Stimulated activated CD4-positive, alpha-beta T cell treated with anti-CD3 and anti-CD28 coated beads, Interleukin-4, amount 100 ng/mL, for 1 hour (primary cell): ENCODE measurements at places on chromosomes 3 and 15.

DNA sequence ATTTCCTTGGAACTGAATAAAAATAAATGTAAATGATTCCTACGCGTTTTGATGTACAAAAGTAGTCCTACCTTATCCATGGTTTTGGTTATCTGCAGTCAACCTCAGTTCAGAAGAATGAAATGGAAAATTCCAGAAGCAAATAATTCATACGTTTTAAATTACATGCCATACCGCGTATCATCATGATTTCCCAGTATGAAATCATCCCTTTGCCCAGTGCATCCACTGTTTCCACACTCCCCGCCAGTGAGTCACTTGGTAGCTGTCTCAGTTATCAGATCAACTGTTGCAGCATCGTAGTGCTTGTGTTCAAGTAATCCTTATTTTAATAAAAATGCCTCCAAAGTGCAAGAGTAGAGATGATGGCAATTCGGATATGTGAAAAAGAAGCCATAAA lies 9.1 kb upstream of the MFSD1 start:
- DNase-seq = no peak

- no peak for DNase-seq
Measured at GRCh38 chr3:4930501-4930900, 48.7 kb upstream of the BHLHE40 start.

- no peak for DNase-seq
Measured at GRCh38 chr15:56532721-56533460, 68.0 kb upstream of the MNS1 start.

GRCh38 chr3:149258298-149258697 lies 36.7 kb upstream of the CP start:
- DNase-seq = no peak

GRCh38 chr3:191387441-191388077 lies 57.2 kb upstream of the UTS2B start:
- DNase-seq = no peak

DNA sequence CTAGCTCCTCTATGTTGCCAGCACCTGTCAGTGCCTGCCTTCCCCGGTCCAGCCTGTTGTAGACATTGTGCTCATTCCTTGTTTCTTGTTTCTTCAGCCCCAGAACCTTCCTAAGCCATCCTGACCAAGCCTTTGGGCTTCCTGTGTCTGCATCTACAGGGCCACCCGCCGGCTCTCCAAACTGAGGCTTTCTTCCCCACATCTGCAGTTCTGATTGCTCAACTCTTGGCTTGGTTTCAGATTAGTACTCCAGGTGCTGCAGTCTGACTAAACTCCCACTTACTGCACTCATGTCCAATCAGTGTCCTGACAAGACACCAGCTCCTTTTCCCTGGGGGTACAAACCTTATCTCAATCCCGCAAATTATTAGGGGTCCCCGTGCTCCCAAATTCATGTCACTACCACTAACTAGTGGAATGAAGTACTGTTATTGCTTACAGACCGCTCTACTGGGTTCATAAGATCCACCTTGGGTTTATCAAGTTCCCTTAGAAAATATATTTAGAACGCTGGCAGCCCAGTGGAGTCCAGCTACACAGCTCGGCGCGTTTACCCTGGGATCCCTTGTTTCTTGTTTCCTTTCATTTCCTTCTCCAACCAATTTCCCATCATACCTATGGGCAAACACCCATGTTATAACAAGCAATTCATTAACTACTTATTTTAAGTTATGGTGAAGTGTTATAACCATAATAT lies 114.2 kb upstream of the TJP1 start:
- no peak for DNase-seq

GRCh38 chr3:122973893-122974615 lies 53.5 kb downstream of the SEMA5B start:
- no peak for DNase-seq

- DNase-seq = peak; percentile 70
Measured at GRCh38 chr3:37993820-37994638, 3.4 kb downstream of the VILL start.

DNA sequence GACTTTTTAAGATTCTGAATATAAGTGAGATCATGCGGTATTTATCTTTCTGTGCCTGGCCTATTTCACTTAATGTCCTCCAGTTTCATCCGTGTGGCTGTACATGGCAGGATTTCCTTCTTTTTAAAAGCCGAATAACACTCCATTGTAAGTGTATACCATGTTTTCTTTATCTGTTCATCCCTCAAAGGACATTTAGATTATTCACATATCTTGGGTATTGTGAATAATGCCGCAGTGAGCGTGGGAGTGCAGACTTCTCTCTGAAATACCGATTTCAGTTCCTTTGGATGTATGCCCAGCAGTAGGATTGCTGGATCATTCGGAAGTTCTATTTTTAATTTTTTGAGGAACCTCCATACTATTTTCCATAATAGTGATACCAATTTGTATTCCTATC lies 136.1 kb downstream of the APBA2 start:
- DNase-seq = no peak
